CD4-positive, alpha-beta T cell treated with Interferon gamma for 1 hour (primary cell): ENCODE measurements at places on chromosomes 11 and 22.

DNA sequence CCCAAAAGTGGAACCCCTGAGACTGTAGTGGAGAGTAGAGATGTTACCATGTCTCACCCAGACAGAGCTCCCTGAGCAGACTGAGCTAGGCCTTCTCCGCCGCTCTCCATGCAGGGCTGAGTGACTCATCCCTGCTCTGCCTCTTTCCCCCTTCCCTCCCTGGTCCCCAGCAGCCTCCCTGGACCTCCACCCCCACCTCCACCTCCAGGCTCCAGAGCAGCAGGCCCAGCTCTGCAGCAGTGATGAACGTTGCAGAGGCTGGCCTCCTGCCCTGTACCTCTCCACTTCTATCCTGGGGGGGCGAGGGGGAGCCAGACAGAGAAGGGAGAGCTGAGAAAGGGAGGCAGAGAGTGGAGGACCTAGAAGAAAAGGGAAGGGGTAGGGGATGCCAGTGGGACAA is 19.3 kb upstream of the ARAP1 start:
- no peak for DNase-seq

DNA sequence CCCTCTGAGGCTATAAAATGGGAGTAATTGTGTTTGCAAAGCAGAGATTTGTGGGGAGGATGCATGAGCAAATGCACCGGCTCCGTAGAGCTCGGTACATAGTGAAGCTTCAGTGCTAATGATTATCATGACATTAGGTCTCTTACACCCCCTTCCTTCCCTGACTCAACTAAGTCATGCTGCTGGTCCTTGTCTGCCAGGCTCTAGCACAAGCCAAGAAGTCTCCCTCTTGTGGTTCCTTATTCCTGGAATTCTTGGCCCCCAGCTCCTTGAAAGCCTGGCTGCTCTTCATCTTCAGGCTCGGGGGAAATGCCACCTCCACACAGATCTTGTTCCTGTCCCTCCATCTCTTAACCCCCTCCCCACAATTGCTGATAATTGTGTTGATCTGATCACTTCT is 45.7 kb upstream of the SYT13 start:
- no peak for DNase-seq

- peak; percentile 58 for DNase-seq
These were observed 15.7 kb downstream of the RAC2 start for GRCh38 chr22:37228106-37229011.

DNA sequence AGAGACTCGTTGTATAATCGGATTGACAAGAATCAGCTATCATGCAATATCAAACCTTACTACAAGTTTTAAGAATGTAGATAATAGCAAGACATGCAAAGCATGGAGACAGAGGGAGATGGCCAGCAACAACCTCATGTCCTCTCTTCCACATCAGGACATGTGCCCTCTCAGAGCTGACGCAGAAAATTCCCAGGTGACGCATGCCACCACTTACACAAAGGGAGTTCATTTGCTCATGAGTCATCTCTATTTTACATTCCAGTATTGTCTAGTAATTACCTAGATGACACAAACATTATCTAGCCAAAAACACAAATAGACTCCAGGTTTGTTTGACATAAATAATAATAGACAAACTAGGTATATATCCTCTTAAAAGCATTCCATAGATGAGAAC is 38.1 kb upstream of the OPCML start:
- no peak for DNase-seq

- no peak for DNase-seq
These were observed 47.1 kb downstream of the CWC15 start for GRCh38 chr11:94926271-94926625.

DNA sequence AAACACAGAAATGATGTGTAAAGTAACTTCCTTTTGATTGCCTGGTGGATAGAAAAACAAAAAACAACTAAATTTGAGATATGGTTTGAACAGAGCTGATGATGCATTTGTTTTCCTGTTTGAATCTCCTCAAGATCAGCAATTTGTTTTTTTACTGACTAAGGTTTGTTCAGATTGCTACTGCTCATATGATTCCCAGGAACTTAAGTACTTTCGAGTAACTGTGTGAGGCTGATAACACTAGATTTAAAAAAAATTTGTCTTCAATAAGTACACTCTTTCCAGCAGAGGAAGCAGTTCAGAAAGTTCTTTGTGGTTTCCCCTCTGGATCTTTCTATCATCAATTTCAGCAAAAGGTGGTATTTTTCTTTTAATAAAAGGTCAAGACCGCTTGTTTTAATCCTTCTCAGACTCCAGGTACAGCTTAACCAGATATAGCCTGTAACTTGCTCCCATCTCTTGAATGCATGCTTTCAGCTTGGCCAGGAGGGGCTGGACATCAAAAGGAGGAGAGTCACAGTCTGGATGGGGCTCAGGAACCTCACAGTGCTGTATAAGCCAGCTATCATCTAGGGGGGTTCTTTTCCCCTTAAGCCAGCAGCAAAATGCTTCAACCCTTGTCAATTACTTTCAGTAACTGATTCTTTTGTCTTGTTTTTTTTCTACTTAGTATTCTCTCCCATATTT is 12.3 kb upstream of the MS4A6E start:
- DNase-seq, result no peak

DNA sequence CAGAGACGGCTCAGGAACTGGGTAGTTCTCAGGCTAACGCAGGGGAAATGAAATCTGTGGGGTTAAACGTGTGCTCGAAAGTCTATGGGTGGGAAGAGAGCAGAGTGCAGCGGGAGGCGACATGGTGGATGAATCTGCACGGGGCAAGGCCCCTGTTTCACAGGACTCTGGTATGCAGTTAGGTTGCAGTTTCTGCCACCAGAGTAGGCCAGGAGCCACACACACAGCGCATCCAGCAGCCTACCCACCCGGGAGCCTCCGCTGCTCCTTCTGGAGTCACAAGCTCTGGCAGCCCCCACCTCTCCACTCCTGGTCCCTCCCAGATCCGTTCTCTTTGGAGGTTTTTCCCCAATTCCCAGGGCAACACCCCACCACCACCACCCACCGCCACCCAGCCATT is 27.0 kb downstream of the SPATA19 start:
- DNase-seq, result no peak

- no peak for DNase-seq
These were observed 18.1 kb downstream of the CECR2 start for GRCh38 chr22:17387356-17387755.

GRCh38 chr11:27227736-27228135 is 135.3 kb downstream of the CCDC34 start:
- DNase-seq, result no peak

- no peak for DNase-seq
These were observed 9.2 kb upstream of the PARVG start for GRCh38 chr22:44171561-44171960.
